ENCODE measurements at places on chromosomes 7 and 10.

DNA sequence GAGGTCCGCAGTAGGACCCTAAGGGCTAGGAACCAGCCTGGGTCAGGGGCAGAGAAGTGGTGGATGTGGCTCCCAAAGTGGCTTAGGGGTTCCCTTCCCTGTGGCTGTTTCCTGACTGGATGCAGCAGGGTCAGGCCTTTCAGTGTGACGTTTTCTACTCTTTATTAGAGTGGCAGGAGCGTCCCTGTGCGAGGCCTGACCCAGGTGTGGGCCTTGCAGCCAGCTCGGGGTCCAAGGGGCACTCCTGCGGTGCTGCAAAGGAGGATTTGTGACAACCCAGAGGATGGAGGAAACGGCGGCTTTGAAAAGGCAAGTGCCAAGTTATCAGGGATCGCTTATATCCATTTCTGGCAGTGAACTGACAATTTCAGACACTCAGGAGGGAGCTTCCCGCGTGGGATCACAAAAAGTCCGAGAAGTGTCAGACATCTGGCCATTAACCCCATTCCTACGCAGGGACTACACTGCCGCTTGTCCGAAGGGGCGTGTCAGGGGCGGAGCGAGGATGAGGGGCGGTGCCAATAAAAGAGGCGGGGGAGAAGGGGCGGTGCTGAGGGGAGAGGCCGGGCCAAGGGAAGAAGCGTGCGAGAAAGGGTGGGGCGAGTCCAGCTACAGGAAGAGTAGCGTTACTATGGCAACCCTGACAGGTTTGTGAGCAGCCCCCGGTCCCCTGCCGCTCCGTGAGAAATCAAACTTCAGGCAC, 98.8 kb upstream of the ZNF722 start:
- DNase-seq: peak; percentile 73

DNA sequence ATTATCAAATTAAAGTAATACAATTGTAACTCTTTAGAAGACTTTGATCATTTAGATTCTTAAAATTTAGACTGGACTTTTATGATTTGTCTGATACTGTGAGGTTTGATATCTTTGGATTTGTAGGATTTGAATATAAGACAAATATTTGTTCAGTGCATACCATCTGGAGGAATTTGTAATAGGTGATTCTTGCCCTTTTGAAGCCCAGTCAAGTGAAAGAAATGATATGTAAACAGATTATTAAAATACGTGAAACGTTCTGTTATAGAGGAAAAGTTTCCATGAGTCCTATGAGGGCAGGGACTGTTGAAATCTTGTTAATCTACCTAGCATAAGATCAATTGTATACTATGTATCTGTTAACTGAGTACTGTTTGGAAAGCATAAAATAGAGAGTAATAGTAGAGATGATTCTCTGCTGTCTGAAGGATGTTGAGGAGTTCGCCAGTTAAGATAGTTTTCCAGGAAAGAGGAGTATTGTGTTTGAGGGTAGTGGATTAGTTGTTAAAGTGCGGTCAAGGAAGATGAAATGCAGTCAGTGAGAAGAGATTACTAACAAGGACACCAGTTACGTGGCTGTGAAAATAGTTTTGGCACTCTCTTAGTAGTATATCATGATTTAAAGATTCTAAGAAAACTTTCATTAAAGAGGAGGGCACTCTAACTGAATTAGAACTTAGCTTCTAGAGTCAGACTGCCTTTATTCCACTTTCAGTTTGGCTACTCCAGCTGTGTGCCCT, 14.4 kb downstream of the PDCD4 start:
- no peak for DNase-seq

GRCh38 chr7:3217166-3217565, 83.9 kb upstream of the SDK1 start:
- DNase-seq: no peak

- no peak for DNase-seq
Measured at GRCh38 chr7:4249241-4249640, 432.9 kb upstream of the FOXK1 start.

DNA sequence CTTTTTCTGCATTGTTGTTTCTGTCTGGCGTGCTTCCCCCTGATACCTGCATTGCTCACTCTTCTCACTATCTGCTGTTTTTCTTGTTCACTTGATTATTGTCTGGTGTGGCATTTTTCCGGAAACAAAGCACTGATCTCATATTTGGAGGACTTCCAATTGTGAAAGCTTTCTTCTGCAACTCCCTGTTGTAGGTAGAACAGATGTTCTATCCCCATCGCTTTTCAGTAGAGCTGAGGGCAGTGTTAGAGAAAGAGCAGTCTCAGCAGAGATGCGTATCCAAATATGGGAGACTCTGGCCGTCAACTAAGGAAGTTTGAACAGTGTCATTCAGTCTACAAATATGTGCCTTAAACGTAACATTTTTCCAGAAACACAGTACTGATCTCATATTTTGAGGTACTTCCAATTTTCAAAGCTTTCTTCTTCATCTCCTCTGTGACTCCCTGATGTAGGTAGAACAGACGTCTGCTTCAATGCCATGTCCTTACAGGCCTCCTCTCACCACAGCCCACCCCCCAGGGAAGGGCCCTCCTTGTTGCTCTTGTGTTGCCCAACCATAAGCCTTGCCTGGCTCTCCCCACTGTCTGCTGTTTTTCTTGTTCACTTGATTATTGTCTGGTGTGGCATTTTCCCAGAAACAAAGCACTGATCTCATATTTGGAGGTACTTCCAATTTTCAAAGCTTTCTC, 27.1 kb upstream of the GJD4 start:
- DNase-seq: no peak

DNA sequence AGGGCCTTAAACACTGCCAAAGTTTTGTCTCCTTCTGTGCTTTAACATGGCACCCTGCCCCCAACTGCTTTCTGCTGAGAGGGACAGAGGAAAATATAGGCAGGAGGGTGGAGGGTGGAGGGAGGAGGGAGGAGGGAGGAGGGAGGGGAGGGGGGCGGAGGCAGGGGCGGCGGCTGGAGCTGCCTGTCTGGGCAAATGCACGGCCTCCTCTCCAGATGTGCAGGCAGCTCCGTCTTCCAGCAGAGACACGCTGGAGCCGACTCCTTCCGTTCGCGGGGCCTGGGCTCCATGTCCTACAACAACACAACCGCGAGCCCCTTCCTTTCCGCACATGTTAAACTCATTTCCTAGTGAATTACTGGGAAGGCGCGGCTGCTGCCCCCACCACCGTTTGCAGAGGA, 14.2 kb downstream of the EBF3 start:
- no peak for DNase-seq

- DNase-seq: peak; percentile 78
Measured at GRCh38 chr7:155296788-155297516, 726 bp upstream of the INSIG1 start.

DNA sequence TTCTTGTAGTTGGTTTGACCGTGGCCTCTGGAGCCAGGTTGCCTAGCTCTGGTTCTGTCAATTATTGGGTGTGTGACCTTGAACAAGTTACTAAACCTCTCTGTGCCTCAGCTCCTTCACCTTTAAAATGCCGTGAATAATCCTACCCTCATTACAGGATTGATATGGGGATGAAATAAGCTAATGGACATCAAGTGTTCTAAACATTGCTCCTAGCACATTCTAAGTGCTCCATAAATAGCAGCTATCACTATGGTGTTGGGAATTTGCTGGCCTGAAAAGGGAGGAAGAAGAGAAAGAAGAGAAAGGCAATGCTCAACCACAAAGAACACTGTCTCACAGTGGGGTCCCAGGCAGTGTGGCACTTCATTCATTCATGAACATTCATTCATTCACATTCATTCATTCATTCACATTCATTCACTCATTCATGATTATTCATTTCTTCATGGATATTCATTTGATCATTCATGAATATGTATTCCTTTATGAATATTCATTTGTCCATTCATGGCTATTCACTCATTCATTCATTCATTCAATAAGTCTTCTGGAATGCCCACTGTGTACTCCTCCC, 38.8 kb downstream of the TMEM130 start:
- DNase-seq: no peak

DNA sequence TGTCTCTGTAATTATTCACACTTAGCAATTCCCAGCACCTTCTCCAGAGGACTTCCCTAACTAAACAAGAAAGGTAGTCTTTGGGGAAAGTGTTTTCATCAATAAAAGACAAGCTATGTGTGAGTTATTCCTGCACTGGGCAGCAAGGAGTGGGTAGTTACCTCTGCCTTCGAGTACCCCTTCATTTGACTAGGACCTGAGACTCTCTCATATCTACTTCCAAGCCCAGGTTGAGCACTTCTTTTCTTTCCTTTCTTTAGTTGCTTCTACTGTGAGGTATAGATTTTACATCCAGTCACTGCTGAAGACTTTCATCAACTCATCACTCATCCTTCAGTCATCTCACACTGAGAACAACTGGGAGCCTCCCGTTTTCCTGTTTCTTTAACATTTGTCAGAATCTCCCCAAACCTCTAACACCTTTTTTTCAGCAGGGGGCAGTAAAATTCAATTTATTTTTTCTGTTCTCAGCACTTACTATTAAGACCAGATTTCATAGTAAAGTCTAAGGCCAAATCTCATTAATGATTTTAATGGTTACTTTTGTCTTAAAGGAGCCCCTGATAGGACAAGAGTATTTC, 80.1 kb upstream of the PRSS1 start:
- DNase-seq: no peak
